ENCODE measurements at places on chromosomes 12 and 14.

GRCh38 chr12:107014055-107014454, 27.1 kb upstream of the MTERF2 start:
- no peak for DNase-seq

DNA sequence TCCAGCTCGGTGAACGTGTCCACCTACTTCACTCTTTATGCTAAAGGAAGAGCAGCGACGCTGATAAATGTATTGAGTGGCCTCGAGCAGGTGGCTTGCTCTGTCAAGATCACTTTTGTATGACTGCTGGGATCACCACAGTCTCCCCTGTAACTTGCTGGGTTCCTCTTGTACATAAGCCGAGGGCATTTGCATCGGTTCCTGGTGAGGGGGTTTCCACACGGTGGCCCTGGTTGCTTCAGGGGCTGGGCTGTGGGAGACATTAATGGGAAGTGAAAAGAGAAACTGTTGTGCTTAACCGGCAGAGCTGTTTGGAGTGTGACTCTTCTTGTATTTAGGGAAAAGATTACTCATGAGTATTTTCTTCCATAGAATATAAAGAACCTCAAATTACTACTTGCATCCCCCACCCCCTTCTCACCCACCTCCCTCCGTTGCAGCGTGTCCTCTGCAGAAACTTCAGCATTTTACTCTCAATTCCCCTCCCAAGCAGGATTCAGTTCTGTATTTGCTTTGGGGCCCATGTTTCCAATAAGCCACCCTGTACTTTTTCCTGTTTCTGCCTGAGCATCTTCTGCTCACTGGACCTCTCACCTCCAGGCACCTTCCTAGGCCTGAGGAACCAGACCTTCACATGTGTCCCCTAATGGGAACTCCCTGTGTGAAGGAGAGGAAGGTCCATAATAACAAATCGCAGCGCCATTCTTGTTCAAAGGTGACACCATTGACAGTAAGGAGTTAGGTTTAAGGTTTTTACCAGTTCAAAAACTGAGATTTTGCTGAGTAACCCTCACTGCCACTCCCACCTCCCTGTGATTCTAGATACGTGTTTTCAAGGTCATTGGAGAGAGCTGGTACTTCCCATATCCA, 187.0 kb downstream of the ETV6 start:
- no peak for DNase-seq

GRCh38 chr12:94536040-94536965, 76.6 kb upstream of the CEP83 start:
- DNase-seq: no peak

DNA sequence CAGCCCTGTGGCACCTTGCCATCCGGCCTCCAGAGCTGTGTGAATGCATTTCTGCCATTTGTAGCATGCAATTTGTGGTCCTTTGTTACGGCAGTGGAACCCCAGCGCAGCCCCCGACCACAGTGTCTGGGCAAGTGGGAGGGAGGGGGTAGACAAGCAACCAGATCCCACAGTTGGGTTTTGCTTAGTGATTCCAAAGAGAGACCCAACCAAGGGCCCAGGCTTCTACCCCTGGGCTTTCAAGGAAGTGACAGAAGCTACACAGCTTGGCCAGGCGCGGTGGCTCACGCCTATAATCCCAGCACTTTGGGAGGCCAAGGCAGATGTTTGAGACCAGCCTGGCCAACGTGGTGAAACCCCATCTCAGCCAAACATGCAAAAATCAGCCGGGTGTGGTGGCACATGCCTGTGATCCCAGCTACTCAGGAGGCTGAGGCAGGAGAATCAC, 17.8 kb downstream of the ZBTB42 start:
- no peak for DNase-seq

DNA sequence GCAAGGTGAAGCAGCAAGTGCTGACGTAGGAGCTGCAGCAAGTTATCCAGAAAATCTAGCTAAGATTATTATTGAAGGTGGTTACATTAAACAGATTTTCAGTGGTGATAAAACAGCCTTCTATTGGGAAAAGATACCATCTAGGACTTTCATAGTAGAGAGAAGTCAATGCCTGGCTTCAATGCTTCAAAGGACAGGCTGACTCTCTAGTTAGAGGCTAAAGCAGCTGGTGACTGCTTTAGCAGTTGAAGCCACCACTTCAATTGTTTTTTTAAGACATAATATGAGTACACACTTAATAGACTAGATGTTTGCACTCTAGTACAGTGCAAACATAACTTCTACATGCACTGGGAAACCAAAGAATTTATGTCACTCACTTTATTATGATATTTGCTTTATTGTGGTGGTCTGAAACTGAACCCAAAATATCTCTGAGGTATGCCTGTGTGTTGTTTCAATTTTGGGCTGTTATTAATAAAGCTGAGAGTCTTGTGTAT, 1026.9 kb upstream of the FOXG1 start:
- DNase-seq: no peak

- DNase-seq: no peak
Measured at GRCh38 chr12:3049611-3050249, 27.4 kb upstream of the TSPAN9 start.

GRCh38 chr14:103549361-103550311, 12.8 kb downstream of the BAG5 start:
- no peak for DNase-seq

DNA sequence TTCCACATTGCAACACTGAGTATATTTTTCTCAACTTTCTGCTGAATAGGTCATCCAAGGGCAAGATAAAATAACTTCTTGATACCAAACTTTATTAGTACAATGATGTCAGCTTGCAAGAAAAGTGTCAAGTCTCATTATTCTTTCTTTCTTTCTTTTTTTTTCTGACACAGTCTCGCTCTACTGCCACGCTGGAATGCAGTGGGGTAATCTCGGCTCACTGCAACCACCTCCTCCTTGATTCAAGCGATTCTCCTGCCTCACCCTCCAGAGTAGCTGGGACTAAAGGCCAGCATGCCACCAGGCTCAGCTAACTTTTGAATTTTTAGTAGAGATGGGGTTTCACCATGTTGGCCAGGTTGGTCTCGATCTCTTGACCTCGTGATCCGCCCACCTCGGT, 523.4 kb downstream of the FSCB start:
- no peak for DNase-seq

DNA sequence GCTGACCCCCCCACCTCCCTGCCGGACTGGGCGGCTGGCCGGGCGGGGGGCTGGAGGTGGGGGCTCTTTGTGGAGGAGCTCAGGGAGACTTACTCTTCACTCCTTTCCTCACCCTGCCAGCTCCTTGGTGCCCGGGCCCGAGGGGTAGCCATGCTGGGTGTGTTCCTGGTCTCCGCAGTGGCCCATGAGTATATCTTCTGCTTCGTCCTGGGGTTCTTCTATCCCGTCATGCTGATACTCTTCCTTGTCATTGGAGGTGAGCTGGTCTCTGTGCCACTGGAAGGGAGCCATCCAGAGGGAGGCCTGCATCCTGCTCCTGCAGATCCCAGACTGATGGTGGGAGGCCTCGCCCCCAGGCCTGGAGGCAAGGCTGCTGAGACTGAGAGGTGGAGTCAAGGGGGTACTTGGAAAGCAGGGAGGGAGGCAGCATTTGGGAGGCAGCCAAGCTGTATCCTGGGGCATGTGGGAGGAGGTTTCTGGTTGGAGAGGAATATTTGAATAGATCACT, 19.7 kb downstream of the SOAT2 start:
- no peak for DNase-seq

DNA sequence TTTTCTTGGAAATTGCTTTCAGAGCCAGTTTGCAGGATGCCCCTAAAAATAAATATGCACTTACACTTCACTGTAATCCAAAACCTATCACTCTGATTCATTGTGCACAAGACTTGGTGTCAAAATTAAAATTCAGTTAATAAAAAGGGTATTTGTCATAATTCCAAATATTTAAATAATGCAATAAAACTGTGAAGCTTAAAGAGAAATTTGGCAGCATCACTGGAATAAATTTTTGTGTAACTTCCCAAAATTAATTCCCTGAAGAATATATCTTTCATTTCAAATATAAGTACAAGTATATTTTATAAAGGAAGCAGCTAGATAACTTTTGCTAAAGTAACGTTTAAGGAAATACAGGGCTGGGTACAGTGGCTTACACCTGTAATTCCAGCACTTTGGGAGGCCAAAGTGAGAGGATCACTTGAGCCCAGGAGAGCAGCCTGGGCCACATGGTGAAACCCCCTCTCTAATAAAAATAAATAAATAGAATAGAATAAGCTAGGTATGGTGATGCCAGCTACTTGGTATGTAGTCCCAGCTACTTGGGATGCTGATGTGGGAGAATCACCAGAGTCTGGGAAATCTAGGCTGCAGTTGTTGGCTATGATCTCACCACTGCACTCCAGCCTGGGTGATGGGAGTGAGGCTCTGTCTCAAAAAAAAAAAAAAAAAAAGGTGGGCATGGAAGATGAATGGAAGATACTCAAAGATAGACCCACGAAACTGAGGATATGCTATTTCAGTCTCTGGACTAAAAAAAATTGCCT, 233.8 kb downstream of the FBXL14 start:
- no peak for DNase-seq

DNA sequence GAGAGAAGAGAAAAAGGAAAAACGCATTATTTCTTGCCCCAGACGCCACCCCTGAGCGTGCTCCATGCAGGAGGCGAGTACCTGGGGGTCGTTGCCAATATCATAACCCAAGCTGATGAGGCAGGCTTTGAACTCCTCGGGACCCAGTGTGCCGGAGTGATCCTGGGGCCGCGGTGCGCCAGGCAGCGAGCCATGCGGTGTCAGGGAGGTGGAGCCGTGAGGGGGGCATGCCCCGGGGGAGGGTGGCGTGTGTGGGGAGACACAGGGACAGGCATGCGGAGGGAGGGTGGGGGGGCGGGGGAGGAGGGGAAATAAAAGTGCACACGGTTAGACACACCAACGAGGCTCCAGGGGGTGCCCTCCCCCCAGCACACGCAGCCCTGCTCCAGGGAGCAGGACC, 86.0 kb upstream of the ZFP36L1 start:
- no peak for DNase-seq

GRCh38 chr12:96879301-96879700, 27.8 kb upstream of the NEDD1 start:
- DNase-seq: no peak

DNA sequence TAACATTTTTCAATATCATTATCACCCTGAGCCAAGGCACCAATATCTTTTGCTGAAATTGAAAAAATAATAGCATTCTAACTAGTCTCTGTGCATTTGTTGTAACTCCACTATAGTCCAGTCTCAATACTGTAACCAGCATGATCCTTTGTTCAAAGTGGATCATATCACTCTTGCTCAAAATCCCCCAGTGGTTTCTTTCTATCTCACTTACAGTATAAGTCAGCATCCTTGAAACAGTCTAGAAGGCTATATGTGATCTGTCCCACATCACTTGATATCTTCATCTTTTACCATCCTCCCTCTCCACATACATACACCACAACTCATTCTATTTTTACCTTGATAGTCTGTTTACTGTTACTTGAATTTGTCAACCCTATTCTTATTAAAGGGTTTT, 435.7 kb downstream of the CCER1 start:
- no peak for DNase-seq

DNA sequence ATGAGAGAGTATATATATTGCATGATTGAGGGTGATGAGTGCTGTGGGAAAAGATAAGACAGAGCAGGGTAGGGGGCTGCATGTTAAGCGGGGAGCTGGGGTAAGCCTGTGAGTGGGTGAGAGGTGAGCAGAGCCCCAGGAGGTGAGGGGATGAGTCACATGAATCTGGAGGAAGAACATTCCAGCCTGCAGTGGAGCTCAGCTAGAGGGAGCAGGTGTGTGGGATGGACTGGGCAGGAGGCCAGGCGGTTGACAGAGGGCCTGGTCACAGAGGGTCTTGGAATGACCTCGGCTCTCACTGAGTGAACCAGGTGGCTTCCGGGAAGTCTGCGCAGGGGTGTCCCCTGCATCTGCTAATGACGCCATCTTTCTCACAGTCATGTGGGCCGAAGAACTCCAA, 44.4 kb downstream of the GIT2 start:
- no peak for DNase-seq

GRCh38 chr14:85565862-85566296, 35.9 kb downstream of the FLRT2 start:
- DNase-seq: no peak

GRCh38 chr12:1738446-1738845, 47.6 kb downstream of the ADIPOR2 start:
- no peak for DNase-seq

DNA sequence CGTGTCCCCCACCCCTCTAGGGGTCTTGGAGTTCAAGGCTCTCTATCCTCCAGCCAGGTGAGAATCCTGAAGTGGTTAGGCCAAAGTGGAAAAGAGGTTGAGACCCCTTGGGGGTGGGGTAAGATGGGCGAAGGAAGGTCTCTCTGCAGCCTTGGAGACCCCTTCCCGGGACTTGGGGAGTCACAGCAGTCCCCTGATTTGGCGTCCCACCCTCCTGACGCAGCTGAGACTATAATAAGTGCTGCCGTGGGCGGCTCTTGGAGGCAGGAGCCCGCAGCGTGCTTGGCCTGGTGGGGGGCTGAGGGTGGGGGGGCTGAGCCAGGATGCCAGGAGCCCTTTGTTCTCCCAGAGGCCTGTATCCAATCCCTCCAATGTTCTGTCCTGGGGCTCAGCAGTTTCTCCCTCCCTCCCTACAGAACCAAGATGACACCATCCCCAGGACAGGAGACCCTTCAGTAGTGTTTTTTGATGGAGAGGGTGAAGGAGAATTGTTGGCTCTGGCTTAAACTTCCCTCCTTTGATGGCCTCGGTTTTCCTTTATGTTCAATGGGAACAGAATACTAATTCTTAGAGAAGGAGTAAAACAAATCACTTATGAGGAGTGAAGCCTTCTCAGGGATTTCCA, 1.5 kb upstream of the AGAP2 start:
- DNase-seq: no peak

DNA sequence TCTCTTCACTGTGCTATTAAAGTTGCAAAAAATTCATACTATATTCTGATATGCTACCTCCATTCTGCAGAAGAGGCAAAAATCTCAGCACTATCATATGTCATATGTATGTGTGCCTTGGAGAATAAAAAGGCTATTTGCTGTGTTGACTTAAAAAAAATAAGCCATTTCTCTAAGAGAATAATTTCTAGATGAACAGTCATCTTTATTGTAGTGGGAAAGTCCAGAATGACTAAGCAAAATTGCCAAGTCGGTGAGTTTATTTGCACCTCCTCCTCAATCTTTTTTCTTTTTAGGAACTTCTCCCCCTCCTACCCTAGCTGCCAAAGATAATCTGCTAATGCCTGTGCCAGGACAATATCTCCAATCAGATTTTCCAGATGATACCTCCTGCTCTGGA, 353.8 kb upstream of the FAR2 start:
- DNase-seq: no peak

GRCh38 chr14:97166497-97166896, 369.3 kb downstream of the VRK1 start:
- DNase-seq: no peak

GRCh38 chr12:43103866-43104265, 448.1 kb downstream of the ADAMTS20 start:
- no peak for DNase-seq

- no peak for DNase-seq
Measured at GRCh38 chr12:5210179-5210922, 166.7 kb downstream of the KCNA5 start.

GRCh38 chr14:23864259-23864658, 89.3 kb upstream of the DHRS4 start:
- no peak for DNase-seq

GRCh38 chr12:69366796-69367195, 7.3 kb downstream of the YEATS4 start:
- no peak for DNase-seq

- DNase-seq: no peak
Measured at GRCh38 chr12:11577658-11578260, 71.7 kb upstream of the ETV6 start.

GRCh38 chr14:104781271-104782077, 14.1 kb downstream of the AKT1 start:
- DNase-seq: no peak
